ENCODE measurements at places on chromosomes 3 and 15.

GRCh38 chr15:65333856-65334255, 29.4 kb downstream of the RNU5B-1 start:
- no peak for DNase-seq

GRCh38 chr3:13042127-13042701, 31.0 kb downstream of the IQSEC1 start:
- no peak for DNase-seq

GRCh38 chr3:107710851-107711250, 188.1 kb downstream of the BBX start:
- no peak for DNase-seq

DNA sequence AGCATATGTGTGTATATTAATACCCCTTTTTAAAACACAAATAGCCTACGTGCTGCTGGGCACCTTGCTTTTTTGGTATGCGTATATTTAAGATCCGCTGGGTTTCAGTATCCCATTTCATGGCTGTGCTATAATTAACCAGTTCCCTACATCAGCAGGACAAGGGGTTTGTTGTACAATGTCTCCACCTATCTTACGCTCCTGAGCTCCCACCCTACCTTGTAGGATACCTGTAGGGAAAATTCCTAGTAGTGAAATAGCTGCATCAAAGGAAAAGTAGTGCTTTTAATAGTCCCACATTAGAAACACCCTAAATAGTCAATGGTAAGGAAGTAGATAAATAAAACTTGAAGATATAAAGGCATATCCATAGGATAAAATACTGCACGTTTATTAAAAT, 1.4 kb downstream of the MAP6D1 start:
- no peak for DNase-seq

GRCh38 chr3:176780766-176781165, 416.5 kb downstream of the TBL1XR1 start:
- DNase-seq: no peak

- DNase-seq: no peak
Measured at GRCh38 chr3:173135059-173135458, 6.0 kb downstream of the SPATA16 start.

DNA sequence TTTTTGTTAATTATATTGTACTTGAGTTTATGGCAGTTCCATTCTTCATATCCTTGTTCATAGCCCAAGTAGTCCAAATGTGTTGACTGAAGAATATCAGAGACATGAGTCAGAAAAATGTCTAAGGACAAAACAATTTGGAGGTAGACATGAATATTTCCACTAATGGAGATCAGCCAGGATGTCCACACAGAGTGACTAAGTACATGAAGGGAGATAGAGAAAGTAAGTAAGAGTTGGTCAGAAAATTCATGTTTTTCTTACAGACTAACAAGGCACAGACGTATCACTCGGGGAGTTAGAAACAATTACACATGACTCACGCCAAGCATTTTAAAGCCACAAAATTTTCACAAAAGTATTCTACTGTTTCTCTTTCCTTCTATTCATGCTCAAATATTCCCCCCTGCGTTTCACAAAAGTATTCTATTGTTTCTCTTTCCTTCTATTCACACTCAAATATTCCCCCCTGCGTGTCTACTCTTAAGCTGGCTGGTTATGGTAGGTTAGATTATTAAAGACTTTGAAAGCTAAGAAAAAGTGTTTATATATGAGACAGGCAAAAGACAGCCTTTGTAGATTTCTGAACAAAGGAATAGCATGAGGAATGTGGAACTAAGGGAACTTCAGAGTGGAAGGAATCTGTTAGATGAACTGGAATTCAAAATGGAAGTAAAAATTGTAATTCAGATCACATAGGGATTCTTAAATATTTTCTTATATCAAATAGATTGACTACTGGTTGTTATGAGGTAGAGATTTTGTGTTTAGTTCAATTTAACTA, 648.7 kb upstream of the CCDC54 start:
- no peak for DNase-seq

GRCh38 chr3:184836090-184836822, 24.3 kb downstream of the VPS8 start:
- no peak for DNase-seq

- no peak for DNase-seq
Measured at GRCh38 chr3:126811530-126811929, 107.5 kb downstream of the CHCHD6 start.

- DNase-seq: no peak
Measured at GRCh38 chr3:55591888-55592287, 104.8 kb upstream of the WNT5A start.

DNA sequence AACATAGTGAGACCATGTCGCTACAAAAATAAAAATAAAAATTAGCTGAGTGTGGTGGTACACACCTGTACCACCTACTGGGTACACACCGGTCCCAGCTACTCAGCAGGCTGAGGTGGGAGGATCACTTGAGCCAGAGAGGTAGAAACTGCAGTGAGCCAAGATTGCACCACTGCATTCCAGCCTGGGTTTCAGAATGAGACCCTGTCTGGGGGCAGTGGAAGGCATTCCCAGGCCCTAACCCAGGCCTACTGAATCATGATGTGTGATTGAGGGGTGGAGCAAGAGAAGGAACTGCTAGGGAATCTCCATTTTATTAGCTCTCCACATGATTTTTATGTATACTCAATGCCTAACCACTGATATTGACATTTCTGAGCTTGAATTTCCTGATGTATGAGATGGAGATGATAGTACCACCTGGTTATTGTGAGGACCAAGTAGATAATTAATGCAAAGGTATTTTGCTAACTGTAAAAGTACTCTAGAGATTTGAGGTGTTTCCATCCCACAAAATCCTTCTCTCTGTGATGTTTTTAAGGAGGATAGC, 169.5 kb upstream of the UMPS start:
- DNase-seq: no peak

- no peak for DNase-seq
Measured at GRCh38 chr3:195907684-195907933, 742 bp downstream of the TNK2 start.

GRCh38 chr3:45538641-45538986, 55.9 kb upstream of the LIMD1 start:
- DNase-seq: no peak

DNA sequence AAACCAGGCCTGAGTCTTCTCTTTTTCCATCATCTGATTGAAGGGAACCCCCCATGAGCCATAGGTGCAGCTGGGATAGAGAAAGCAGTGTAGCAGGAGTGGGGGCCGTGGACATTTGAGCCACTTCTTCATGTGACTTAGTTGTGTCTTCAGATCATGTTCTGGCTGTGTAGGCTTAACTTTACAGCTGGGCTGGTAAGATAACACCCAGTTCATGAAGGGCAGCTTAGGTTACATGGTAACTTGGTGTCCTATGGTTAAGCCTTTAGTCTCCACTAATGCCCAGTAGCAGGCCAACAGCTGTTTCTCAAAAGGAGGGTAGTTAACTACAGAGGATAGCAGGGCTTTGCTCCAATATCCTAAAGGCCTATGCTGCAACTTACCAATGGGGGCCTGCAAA, 11.4 kb upstream of the SNRPN start:
- DNase-seq: no peak

DNA sequence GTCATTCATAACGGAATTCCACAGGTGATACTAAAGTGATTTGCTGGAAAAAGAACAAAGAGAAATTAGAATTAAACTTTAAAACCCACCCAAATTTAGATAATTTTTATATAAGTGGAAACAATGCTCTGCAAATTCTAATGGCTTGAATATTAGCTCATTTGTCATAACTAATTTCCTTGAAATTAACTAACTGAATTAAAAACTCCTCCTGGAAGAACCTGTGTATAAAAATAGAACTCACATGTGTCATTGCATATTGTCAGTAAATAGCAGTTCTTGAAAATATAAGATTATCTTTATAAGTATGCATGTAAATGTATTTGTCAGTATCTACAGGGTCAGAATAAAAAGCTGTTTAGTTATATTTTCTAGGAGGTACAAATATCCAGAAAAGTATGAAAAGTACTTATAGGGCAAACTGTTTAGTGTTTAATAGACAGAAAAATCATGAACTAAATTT, 16.3 kb downstream of the ZIC1 start:
- no peak for DNase-seq

GRCh38 chr3:33231756-33232465, 13.3 kb upstream of the SUSD5 start:
- no peak for DNase-seq

DNA sequence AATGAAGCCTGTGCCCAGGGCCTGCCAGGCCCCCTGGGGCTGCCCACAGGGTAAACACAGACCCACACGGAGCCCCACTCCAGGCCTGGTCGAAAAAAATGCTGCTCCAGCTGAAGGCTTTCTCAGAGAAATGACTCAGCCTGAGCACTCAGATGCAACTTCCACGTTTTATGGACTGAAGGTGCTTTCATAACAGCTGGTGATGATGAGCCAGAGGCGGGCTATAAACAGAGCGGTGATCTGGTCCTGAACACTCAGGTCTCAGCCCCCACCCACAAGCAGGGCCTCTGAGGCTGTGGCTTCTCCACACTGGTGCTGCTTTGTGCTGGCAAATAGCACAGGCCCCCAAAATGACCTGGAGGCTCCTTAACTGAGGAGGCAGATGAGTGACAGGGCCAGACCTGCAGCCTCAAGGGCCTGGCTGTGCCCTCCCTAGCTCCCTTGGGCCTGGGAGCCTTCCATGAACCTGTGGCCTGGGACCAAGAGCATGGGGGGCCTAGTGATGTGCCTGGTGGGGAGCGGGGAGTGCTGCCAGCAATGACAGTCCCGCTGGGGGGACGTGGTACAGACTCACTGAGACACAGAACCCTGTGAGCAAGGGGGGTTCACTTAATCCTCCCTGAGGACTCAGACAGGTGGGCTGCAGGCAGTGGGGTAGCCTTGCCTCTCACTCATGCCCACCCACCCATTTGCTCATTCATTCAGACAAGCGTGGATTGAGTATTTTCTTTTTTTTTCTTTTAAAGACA, 23.0 kb upstream of the FURIN start:
- DNase-seq: peak; percentile 35

DNA sequence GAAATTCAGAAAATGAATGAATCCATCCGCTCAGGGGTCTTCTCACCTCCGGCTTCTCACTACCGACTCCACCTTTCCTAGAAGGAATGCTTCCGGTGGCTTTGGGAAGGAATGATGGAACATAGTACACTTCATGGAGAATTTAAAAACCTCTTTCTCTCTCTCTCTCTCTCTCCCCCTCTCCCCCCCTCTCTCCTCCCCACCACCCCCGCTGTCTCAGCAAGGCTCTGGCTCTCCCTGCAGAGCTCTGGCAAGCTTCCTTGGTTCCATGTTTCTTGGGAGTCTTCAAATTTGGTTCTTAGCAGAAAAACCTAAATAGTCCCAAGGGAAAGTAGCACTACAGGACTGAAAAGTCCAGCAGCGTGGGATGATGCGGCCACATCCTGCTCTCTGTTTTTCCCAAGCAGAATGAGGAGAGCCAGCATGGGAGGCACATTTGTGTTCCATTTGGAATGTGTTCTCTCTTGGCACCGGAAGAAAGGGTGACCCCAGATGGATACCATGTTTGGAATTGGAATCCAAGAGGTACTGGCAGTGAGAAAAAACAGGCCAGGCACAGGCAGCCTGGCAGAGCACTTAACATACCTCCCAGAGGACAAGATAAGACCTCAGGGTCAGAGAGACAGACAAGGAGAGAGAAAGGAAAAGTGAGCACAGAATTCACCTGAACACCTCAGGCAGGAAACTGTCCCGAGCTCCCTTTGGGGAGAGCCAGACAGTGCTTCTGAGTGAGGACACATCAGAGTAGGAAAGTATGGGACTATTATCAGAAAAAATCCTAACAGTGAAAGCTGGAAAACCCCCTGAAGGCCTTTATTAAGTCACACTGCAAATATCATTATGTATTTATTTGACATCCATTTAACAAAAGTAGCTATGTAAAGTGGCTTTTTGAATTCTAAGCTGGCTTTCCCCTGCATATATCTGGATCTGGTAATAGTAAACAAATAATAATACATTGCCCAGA, at the start of gene POPDC2:
POPDC2 (minus strand) TSS at position 116 of the 967 bp plus-strand sequence. CDS start 166 bp downstream, outside the sequence.
- no peak for DNase-seq

- DNase-seq: no peak
Measured at GRCh38 chr3:158103887-158104327, 2.3 kb downstream of the SHOX2 start.

GRCh38 chr3:170205302-170205701, 16.9 kb upstream of the PRKCI start:
- DNase-seq: no peak

DNA sequence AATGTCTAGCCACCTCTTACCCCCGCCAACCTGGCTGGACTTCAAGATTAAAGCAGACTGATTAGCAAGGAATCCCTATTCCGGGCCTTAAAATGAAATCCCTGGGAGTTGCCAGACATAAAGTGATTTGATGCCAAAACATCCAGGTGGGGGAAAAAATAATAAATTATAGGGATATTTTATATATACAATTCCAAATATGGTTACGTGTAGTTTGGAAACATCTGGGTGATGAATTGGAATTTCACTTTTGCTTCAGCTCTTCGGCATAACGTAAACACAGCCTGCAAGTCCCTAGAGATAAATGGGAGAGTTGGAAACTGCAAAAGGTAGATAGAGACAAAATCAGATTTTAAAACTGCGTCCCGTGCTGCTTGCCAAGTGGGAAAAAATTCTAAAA, 545.5 kb upstream of the MDFIC2 start:
- DNase-seq: no peak

DNA sequence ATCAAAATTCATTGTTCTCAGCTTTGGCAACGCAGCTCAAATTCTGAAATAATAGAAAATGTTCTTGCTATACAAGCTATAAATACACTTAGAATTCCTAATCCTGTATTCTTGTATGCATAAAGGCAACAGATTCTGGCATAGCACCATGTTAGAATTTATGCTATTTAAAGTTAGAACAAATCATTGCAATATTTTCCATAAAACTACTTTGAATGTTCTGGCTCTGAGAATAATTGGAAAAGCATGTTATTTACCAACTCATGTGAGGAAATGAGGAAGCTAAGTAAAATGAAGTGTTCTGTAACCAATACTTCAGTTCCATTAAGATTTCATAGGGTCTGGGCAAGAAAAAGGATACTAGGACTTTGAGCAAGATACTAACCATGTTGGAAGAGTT, 888.9 kb downstream of the SQOR start:
- DNase-seq: no peak

GRCh38 chr3:81339040-81339845, 422.2 kb downstream of the GBE1 start:
- DNase-seq: no peak

DNA sequence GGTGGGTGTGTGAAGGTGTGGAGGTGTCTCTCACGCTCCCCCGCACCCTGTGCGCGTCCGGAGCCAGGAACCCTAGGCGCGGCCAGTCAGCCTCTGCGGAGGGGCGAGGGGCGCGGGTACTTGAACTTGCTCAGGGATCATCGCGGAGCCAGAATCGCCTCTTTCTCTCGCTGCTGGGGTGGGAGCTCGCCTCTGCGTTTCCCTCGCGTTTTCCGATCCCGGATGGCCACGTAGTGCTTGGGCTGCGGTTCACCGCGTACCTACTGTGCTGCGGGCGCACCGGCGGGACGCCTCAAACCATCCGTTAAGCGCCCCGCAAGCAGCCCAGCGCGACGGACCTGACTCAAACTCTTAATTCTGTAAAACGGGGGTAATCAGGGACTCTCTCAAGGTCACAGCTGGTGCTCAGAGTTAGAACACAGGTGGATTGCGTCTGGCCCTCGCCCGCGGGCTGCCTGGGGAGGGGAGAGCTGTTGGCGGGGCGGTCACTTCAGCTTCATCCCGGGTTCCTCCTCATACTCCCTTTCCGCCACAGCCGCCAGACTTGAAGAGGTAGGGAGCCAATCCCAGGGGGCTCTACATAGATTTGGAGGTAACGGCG, 686 bp downstream of the MYRIP start:
- DNase-seq: no peak

GRCh38 chr15:88126695-88127431, 129.7 kb downstream of the NTRK3 start:
- DNase-seq: no peak
